ENCODE measurements at places on chromosomes 12 and 14.

- DNase-seq, result no peak
These were observed 620.7 kb downstream of the AACS start for GRCh38 chr12:125685915-125686314.

- DNase-seq, result no peak
These were observed at the start of gene MGST1 for GRCh38 chr12:16347391-16348298. Gene MGST1, plus strand, starts transcription at chr12:16347645. Its CDS starts 6,608 bp downstream, at chr12:16354253.

DNA sequence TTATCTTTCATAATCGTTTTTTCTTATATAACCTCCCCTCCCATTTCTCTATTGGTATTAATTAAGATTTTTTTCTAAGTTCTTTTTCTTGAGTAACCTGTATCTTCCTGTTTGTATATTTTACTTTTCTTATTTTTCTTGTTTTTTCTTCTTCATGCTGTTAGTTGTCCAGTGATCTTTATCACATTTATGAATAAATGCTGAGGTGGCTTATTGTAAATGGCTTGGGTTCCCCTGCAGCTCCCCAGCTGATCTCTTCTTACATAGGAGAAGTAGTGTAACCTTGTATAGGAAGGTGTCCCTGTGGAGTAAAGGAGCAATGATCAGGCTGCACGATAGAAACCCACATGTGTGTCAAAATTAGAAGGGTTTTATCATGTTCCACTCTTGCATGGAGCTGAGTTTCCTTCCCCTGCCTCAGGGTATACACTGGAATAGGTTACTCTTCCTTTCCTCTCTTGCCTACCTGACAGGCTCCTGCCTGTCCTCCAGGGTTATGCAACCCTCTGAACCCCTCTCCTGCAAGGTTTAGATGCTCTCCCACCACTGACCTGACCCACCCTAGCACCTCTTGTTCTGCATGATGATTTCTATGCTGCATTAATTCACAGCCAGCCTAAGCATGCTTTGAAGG, 334.8 kb upstream of the RGS6 start:
- DNase-seq, result no peak

- DNase-seq, result no peak
These were observed 31.5 kb downstream of the CLEC1A start for GRCh38 chr12:10067264-10067663.
